GM10248 (cell line): ENCODE measurements at places on chromosomes 7 and 10.

- DNase-seq = no peak
Measured at GRCh38 chr10:69055241-69055640, 32.7 kb upstream of the SRGN start.

GRCh38 chr7:45190406-45191165, 33.0 kb downstream of the RAMP3 start:
- DNase-seq = no peak

DNA sequence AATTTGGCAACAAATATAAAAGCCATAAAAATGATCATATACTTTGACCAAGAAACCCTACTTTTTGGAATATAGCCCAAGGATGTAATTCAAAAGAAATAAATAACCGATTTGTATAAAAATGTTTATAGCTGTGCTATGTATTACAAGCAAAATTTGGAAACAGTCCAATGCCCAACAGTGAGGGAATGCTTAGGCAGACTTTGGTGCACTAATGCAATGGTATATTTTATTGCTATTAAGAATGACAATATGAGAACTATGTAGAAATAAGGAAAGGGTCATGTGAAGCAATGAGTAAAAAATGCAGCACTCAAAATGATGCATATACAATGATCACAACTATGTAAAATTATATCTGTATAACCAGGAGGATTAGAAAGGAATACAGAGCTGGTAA, 273.8 kb upstream of the HPS1 start:
- no peak for DNase-seq

DNA sequence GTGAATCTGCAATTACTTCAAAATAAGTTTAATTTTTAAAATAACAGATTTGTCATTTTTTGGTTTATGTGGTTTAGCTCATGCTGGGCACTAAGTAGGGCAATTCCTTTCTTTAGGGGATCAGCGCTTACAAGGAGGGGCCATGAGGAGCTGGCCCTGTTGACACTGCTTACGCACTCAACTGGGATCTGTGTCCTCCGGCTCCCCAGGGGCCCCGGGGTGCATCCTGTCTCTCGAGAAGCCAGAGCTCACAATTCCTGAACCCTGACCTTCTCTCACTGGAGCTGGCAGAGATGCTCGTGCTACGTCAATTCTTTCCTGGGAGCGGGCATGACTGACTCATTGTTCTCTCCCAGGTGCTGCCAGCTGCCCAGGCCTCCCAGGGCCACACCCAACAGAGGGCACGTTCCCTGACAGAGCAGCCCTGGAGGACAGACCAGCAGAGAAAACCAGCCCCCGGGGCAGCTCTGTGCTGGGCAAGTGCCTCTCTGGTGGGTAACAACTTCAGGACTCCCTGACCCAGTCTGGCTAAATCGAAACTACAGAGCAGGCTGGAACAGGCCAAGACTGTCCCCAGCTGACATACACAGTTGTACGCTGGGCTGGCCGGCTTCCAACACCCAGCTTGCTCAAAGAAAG, 36.8 kb downstream of the CTBP2 start:
- DNase-seq = no peak

- no peak for DNase-seq
Measured at GRCh38 chr7:26454180-26454579, 162.5 kb downstream of the SNX10 start.

- DNase-seq = no peak
Measured at GRCh38 chr7:27193335-27194001, 6.4 kb downstream of the HOXA13 start.

GRCh38 chr7:140168816-140169215, 8.0 kb downstream of the KDM7A start:
- no peak for DNase-seq

- DNase-seq = peak; percentile 93
Measured at GRCh38 chr7:2072042-2072441, 160.7 kb downstream of the MAD1L1 start.

- no peak for DNase-seq
Measured at GRCh38 chr7:152465119-152465387, 29.2 kb upstream of the KMT2C start.

DNA sequence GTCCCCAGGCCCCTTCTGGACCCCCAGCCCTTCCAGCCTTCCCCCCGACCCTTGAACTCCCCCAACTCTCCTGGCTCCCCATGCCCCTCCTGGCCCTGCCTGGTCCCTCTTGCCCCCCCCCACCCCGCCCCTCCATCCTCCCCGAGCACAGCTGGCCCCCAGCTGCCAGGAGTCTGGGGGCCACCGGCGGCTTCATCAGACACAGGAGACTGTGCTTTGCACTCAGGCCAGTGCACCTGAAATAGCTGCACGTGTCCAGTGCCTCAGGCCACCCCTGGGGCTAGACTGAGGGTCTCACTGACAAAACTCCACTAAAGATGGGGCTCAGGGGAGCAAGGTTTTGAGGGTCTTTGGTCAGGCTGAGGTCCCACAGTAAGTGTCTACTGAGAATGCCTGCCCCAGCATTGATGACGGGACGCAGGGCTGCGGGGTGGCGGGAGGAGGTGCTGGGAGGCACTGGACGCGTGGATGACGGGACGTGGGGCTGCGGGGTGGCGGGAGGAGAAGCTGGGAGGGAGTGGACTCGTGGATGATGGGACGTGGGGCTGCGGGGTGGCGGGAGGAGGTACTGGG, 6.5 kb downstream of the FOXL3 start:
- no peak for DNase-seq

- DNase-seq = no peak
Measured at GRCh38 chr7:50717181-50717580, 65.5 kb downstream of the GRB10 start.

GRCh38 chr7:108037140-108037539, 34.2 kb upstream of the LAMB1 start:
- DNase-seq = no peak

DNA sequence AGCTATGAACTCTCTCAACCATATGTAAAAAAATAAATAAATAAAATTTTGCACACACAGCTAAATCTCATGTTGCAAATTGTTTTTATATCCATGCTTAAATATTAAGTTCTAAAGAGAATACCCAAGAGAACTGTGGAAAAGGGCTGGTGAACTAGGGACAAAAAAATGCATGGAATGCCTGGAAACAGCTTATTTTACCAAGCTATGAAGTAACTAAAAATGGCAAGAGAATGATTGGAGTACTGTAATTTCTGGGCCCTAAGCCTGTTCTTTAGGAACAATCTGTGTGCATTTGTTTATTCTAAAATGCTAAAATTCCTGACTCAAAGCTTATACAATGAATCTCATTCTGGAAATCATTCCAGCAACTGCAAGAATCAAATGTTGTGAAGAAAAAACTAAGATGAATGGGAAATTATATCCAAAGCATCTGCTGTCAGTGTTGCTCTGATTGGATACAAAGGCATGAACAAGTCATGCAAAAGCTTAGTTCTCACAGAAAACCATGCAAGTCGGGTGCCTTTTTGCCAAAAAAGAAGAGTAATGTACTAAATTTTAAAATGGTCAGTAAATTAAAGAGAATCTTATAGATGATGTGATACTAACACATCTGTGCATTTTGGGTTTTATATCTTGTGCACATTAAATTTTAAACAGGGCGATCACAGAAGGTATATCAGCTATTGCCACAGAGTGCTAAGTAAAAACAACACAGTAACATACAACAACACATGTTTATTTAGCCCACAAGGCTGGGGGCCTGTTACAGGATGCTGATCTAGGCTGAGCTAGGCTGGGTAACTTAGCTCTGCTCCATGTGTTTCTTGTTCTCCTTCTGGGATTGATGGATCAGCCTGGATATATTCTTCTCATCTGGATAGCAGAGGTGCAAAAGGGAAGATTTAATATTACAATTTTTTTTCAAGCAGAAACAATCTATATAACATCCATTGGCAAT, 453.5 kb upstream of the SEMA3A start:
- no peak for DNase-seq

GRCh38 chr7:117076426-117076943, 123.2 kb downstream of the ST7 start:
- DNase-seq = no peak

DNA sequence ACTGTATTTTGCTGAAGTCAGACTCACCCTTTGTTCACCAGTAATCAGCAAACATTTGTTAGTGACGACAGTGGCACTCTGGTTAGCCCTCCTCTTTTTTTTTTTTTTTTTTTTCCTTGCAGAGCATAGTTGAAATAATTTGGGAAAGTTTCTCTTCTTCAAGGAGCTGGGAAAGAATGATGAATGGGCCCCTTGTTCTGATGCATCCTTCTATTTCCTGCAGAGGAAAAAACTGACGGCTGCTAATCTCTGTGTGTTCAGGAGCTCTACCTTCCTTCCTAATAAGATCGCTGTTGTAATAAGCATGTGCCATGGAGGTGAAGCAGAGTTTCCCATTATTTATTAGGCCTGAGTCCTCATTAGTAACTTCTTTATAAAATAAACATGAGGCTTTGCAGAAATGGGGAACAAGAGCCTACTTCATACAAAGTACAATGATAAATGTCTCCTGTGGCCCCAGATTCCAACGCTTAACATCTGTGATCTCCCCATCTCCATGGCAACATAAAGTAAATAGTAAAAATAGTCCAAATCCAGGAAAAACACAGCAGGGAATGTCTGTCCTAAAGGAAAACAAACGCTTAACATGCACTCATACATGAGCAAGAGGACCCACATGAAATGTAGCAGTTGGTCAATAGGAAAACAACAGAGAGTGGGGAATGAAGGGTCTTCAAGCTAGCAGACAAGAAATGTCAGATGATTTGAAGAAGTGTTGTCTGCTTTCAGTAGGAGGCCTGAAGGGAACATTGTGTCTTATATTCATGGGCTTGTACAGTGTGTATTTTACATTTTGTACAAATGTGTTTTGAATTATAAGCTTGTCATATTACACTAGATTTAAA, 59.1 kb upstream of the CALD1 start:
- DNase-seq = no peak

GRCh38 chr7:128052404-128052803, 21.2 kb upstream of the LRRC4 start:
- DNase-seq = no peak

DNA sequence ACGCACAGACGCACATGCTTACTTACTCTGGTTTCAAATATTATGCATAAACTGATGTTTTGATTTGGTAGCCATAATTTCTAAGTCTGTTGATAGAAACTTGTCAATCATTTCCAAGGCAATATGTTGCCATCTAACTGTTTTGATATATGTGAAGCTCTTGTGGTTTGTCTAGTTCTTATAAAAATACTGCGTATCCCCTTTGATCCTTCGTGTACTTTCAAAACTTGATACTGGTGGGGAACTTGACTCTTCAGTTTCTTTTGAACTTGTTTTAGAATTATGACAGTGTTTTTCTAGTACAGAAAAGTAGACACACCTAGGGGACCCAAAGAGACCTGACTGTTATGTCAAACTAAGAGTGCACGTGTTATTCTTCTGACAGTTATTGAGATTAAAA, 708.0 kb downstream of the LRMDA start:
- no peak for DNase-seq

- DNase-seq = peak; percentile 45
Measured at GRCh38 chr10:3036155-3037021, 31.0 kb upstream of the PFKP start.

- no peak for DNase-seq
Measured at GRCh38 chr7:157662110-157662791, 325.4 kb downstream of the DNAJB6 start.

GRCh38 chr7:17903337-17903736, 37.0 kb downstream of the SNX13 start:
- no peak for DNase-seq
